Fibroblast of skin of left biceps (primary cell): ENCODE measurements at places on chromosomes 6 and 20.

- DNase-seq, result no peak
These were observed 589.9 kb upstream of the SLC35B3 start for GRCh38 chr6:9025228-9025627.

DNA sequence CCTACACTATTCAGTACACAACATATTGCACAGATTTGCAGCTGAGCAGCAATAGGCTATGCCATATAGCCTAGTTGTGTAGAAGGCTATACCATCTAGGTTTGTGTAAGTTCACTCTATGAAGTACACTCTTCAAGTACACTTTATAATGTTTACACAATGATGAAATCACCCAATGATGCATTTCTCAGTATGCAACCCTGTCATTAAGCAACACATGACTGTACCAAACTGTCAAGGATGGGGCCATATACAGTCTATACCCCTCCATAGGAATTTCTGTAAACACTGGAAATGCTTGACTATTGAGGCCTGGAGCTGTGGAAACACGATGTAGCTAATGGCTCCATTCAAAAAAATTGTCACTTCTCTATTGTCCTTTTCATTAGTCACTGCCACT, 535.4 kb downstream of the EPM2A start:
- no peak for DNase-seq

DNA sequence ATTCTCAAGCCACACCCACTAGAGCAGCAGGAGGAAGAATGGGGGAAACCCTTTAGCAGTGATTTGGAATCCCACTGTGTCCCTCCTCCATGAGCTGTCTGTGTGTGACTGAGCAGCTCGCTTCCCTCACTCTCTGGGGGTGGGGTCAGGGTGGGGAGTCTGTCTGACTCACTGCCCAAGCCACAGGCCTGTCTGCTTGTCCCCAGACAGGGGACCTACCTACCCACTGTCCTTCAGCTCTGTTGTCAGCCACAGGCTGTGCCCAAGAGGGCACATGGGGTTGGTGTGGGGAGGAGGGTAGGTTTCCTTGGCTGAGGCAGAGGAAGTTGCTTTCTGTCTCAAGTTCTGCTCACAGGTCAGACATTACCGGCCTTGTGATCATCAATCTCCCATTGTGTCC, 127.0 kb downstream of the MAFB start:
- DNase-seq, result no peak

DNA sequence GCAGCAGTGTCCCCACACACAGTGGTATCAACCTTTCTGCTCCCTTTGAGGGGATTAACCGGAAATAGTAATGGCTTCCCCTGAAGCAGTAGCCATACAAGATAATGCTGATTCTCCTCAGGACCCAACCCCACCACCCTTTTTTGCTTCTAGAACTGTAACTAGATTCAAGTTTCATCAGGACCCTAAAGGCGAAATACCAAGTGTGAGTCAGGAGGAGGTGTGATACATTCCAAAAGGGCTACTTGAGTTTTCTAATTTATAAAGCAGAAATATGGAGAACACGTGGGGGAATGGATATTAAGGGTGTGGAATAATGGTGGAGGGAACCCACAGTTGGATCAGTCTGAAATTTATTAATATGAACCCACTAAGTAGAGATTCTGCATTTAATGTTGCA, 51.5 kb upstream of the CAP2 start:
- DNase-seq, result no peak

GRCh38 chr20:58463256-58463655, 51.9 kb downstream of the APCDD1L start:
- no peak for DNase-seq

- DNase-seq, result no peak
These were observed 103.3 kb downstream of the TNFAIP3 start for GRCh38 chr6:137970368-137970767.

DNA sequence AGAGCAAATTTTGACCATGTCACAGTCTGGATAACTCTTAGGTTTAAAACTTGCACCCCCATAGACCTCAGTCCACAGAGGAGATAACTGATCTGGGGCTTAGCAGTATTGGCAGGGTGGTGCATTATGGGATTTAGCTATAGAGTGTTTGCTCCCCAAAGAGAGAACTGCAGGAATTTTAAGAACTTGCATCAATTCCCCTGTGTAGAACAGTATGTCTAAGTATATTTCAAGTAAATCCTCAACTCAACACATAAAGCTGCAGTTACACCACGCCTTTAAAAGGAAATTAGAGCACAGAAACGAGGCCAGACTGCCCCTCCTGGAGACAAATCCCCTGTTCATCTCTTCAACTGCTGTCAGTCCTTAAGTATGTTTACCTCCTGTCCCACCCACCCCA, 144.9 kb downstream of the TRMT11 start:
- DNase-seq, result no peak

DNA sequence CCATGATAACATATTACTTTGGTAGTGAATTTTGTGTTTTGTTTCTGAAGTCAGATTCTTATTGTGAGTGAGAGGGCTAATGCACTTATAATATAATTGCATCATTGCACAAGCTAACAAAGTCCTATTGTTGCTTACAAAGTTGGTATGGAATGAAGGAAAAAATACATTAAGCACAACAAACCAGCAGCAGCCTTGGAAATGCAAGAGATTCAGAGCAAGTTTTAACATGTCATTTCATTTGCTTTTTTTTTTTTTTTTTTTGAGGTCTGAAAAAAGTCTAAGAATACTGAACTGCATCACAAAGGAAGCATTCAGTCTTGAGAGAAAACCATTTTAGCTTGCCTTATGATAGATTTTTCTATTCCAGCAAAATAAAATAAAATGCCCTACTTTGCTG, 57.6 kb downstream of the PLCB4 start:
- DNase-seq, result no peak

- no peak for DNase-seq
These were observed 32.0 kb upstream of the TMEM217 start for GRCh38 chr6:37289931-37290330.

DNA sequence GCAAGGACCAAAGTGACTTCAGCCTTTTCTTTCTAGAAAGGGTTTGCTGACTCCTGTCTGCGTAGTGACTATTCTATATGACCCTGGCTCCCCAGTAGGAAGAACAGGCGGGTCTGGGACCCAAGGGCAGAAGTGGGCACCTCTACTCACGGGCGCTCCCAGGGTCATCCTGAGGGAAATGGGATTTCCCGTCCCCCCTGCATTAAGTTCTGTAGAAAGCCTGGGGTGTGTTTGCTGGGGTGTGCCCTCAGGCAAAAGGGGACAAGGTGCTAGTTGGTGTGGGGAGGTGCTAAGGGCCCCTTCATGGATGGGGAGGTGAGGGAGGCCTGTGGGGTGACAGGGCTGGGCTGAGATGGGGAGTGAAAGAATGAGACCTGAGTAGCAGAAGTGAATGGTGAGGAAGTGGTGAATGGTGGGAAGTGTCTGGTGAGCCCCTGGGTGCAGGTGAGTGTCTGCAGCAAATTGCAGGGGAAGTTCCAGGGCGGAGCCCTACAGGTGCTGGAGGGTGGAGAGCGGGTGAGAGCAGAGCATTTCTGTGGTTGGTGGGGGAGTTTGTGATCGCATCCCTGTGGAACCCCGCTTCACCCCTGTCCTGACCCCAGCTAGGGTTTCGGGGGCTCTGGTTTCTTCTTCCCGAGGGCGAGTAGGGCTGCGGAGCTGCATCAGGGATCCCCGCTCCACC, 21.1 kb downstream of the RAET1L start:
- DNase-seq, result no peak

DNA sequence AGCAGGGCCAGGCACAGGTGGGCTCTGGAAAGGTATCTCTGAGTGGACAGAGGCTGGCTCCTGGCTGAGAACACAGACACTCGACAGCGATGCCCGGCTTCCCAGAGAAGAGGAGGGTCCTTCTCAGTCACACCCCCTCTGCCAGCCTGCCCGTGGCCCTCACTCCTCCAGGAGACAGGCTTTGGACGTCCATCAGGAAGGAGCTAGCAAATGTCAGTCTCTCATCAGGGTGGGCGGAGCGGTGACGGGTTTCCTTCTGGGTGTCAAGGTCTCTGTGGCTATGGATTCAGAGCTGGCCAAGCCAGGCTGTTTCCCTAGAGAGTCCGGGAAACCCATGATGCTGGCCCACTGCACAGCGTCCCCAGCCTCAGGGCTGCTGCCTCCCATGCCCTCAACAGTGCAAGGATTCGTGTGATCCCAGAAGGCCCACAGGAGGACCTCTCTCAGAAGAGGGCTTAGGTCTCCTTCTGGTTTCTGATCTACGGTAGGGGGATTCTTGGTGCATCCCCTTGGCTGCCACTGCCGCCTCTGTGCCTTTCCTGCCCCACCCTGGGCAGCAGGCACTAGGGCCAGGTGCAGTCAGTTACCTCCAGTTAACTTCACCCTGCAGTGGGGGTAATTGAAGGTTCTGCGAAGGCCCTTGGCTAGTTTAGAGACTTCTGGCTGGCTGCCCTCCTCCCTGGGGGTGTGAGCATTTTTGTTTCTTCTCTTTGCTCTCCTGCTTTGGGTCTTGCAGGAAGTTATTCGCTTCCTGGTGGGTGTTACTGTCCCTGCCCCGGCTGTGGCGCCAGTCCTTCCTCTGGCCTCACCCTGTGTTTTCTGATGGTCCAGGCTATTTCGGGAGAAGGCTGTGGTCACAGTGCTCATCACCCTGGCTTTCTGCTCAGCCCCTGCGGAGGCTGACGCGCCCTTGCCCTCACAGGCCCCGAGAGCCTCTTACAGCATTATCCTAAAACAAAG, 80.2 kb downstream of the CDH4 start:
- no peak for DNase-seq

DNA sequence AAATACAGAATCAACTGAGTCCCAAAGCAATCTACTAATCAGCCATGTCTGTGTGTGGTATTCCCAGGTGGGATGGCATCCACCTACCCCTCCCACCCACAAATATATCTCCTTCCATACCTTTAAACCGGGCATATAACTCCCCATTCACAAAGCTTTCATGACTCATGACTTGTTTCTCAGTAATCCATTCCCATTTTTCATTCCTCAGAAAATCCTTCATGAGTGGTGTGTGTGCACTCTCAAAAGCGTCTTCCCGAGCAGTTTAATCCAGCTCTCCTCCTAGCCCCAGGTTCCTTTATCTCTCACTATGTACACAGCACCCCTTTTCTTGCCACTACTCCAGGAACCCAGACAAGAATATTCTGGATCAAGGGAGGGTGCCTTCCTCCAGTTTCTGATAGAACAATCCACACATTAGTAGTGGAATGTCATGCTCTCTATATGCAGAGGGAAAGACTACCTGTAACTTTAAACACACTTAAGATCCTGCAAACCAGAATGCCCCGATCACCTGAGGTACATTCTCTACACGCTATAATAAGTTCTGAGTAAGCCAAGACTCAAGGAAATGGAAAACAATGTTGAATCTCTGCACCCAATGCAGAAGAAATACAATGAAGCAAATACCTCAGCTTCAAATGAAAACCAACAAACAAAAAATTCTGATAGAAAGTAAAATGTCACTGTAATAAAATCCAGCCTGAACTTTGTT, 55.7 kb upstream of the IPCEF1 start:
- DNase-seq, result no peak

- DNase-seq, result no peak
These were observed 259.3 kb downstream of the TFAP2B start for GRCh38 chr6:51077821-51078518.

- no peak for DNase-seq
These were observed 793.9 kb upstream of the EPHA7 start for GRCh38 chr6:94213226-94213625.

GRCh38 chr6:124223611-124224345, 420.1 kb downstream of the NKAIN2 start:
- DNase-seq, result peak; percentile 13

DNA sequence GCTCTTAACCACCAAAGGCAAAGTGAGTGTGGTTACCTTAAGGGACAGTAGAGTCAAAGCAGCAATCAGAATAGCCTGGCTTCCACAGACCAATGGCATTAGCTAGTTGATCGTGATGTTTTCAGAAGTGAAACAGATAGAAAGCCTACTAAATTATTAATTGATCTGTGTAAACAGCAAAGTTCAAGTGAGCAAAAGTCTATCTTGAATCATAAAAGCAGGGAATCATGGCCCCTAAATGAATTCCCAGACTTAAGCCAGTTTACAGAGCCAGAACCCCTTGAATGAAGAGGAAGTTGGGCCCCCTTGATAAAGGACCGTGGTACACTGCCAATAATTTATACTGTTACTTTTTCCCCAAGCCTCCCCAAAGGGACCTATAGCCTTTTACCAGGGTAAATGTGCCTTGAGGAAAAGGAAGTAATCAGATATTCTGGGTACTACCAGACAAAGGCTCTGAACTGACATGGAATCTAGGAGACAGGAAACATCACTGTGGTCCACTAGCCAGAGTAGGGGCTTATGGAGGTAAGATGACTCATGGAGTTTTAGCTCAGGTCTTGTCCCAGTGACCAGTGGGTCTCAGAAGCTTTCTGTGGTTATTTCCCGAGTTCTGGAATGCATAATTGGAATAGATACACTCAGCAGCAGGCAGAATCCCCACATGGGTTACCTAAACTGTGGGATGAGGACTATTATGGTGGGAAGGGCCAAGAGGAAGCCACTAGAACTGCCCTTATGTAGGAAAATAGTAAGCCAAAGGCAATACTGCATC, 317.5 kb downstream of the CD83 start:
- no peak for DNase-seq

- no peak for DNase-seq
These were observed 8.7 kb upstream of the RPS21 start for GRCh38 chr20:62378215-62378614.

DNA sequence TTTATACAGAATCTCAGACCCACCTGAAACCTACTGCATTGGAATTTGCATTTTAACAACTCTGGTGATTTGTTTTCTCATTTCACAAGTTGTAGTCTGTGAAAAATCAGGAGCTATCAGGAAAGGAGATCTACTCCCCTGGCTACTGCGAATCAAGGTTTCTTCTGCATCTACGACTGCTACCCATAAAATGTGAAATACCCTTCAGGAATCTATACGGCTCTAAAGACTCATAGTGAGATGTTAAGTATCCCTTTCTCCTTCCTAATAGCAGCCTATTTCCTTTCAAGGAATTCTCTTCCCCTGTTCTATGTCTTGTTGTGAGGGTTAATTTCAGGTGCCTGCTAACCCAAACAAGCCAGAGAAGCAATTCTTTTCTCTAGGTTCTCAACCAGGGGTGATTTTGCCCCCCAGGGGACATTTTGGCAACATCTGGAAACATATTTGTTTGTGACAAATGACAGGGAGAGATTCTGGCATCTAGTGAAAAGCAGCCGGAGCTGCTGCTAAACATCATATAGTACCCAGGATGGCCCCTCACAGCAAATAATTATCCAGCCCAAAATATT, 26.3 kb downstream of the WFDC3 start:
- no peak for DNase-seq

DNA sequence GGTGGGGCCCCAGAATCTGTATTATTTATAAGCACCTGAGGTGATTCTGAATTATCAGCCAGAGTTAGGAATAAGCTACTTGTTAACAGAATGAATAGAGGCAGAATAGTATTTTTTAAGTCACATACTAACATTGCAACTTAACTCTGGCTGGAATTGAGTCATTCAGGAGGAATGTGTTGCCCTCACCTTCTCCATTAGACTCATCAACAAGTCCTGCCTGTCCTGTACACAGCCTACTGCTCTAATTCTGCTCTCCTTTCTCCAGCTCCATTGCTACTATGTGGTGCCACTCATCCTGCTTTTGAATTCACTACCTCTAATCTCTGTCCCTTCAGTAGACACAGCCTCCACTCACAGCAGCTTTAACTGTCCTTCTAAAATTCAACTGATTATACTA, 669.4 kb downstream of the DHX35 start:
- no peak for DNase-seq

GRCh38 chr6:137320271-137320670, 101.1 kb upstream of the IFNGR1 start:
- DNase-seq, result no peak
